GM13976 (cell line): ENCODE measurements at places on chromosomes 4 and X.

- no peak for DNase-seq
Measured at GRCh38 chrX:150184491-150184890, 178.6 kb upstream of the MAMLD1 start.

DNA sequence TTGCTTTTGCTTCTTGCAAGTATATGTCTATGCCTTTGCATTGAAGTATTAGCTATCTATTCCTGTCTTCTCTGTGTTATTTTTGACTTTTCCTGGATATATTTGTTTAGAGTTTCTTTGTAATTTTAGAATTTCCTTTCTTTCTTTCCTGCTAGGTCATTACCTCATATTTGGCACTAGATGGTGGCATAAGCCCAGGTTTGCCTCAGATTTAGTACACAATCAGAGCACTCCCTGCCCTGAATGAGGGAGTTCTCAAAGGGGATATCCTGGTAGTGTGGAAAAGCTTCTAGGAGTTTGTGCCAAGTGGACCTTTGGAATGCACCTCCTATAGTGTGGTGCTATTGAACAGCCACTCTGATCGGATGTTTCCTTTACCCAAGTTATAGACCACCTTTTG, 181.6 kb downstream of the UGT8 start:
- no peak for DNase-seq

DNA sequence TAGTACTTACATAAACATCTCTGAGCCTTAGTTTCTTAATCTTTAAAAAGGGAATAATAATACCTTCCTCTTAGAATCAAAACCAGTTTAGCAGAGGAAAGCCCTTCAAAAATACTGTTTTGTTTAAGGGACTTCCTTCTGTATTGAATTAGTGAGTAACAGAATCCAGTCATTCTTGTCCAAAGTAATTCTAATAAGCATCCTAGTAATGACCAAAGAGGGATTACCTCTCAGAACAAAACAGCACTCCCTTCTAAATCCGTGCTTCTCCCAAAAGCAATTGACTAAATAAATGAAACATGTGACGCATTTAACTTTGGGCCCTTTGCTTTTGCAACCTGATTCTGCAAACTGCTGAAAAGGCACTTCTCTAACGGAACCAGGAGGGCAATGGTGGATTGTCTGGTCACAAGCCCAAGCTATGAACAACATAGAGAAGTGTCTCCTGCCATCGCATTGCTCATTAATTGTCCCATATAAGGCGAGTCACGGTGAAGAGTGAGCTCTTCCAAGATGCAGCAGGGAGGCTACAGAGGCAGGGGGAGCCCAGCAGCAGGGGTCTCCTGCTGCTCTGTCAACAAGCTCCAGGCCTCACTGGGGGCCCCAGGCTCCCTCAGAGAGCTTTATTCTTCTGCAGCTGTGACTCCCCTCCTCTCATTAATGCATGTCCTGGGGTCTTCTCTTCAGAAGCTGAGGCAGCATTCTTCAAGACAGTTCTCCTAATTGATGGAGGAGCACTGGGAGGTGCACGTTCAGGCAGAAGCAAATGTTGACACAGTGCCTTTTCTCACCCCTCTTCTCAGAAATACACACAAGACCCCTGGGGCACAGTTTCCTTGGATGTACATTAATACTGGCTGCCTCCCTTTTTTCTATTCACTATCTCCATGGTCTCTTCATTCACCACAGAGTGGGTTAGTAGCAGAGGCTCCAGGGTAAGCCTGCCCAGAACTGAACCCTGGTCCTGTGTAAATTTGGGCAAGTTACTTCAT, 419.6 kb upstream of the RASGEF1B start:
- no peak for DNase-seq

DNA sequence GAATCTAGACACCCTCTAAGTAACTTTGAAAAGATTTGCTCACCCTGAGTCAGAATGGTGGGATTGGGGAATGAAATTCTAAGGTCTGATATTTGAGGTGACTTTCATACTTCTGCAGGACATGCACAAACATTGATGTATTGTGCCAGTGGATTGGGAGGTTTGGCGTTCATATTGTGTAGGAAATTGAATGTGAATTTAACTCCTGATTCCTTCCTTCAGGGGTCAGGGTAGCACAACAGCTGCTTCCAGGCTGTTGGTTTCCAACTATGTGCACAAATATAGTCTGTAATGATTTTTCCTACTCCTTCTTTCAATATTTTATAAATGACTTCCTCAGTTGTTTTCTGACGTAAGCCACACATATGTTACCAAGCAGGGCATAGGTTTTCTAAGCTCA, 3.1 kb downstream of the IL1RAPL1 start:
- no peak for DNase-seq

- no peak for DNase-seq
Measured at GRCh38 chr4:186621959-186622553, 66.7 kb upstream of the MTNR1A start.

DNA sequence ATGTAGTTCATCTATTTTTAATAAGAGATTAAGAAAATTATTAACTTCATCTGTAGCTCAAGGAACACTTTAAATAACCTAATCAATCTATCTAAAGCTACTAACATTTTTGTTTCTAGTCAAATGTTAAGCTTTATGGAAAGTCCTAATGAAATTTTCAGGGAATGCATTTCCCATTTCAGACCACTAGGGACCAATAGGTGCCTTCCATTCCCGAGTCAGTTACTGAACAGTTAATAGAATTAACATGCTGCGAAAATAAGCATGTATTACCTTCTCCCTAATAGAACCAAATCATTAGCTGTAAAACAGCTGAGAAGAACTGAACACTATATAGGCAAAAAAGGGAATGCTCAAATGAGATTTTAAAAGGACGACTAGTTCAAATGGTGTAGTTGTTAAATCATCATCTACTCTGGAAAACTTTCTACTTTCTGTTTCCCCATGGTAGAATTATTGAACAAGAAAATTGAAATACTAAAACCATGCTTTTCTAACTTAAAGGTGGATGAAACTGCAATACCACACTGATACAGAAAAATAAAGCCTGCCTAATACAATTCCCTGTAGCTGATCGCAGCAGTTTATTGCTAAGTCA, 22.5 kb downstream of the STX18 start:
- no peak for DNase-seq

DNA sequence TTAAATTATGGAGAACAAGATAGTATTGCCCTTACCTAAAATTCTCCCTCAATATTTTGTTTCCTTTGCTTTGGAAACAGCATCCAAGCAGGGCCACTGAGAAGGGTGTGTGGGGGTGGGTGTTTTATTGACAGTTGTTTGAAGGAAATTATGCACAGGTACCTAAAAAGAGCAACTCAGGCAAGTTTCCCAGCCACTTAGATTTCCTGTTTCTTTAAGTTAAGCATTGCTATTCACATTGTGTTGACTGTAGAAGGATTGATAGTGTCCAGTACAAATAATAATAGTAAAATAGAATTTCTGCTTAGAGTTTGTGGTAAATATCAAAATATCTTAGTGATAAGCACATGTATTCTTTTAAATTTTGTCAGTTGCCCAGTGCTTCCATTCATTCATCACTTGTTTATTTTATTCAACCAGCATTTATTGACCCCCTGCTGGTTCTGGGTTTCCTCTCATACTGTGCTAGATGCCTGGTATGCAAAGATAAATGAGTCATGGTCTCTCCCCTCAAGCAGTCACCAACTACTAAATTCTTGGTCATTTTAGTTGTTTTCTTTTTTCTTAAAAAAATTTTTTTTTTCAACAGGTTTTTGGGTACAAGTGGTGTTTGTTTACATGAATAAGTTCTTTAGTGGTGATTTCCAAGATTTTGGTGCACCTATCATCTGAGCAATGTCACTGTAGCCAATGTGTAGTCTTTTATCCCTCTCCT, 50.0 kb downstream of the GALNT7 start:
- DNase-seq, result no peak

DNA sequence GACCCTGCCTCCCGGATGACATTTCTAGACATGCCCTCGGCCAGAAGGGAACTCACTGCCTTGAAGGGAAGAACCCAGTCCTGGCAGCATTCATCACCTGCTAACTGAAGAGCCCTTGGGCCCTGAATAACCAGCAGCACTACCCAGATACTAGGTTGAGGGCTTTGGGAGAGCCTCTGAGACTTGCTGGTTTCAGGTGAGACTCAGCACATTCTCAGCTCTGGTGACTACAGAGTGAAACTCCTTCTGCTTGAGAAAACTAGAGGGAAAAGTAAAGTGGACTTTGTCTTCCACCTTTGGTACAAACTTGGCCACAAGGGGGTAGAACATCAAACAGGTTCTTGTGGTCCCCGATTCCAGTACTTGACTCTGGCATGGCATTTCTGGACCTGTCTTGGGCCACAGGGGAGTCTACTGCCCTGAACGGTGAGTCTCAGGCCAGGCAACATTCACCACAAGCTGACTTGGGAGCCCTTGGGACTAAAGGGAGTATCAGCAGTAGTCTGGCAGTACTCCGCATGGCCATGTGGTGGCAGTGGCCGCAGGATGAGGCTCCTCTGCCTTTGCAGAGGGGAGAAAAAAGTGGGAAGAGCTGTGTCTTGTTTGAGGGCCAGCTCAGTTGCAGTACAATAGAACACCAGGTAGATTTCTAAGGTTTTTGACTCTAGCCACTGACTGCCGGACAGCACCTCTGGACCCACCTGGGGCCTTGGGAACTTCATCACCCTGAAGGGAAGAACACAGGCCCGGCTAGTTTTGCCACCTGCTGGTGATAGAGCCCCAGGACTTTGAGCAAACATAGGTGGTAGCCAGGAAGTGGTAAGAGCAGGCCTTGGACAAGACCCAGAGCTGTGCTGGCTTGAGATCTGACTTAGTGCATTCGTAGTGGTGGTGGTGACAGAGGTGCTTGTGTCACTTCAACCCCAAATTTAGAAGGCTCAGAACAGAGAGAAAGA, 414.8 kb downstream of the OPHN1 start:
- no peak for DNase-seq

DNA sequence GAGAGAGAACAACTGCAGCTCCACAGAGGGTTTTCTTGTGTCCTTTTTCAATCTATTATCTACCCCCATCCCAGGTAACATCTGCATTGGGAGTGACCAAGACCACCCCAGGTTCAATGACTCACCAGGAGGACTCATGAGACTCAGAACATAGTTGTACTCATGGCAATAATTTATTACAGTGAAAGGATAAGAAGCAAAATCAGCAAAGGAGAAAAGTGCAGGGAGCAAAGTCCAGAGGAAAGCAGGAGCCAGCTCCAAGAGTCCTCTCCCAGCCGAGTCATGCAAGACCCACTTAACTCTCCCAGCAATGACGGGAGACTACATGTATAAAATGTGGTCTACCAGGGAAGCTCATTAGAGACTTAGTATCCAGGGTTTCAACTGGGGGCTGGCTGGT, 129.5 kb upstream of the RBPJ start:
- DNase-seq, result no peak

- DNase-seq, result no peak
Measured at GRCh38 chr4:36772154-36772516, 472.4 kb upstream of the NWD2 start.

- DNase-seq, result no peak
Measured at GRCh38 chr4:93759506-93759905, 69.0 kb upstream of the ATOH1 start.

- no peak for DNase-seq
Measured at GRCh38 chr4:7655511-7656243, 220.9 kb upstream of the PSAPL1 start.

- DNase-seq, result no peak
Measured at GRCh38 chr4:55001538-55001937, 123.9 kb downstream of the KDR start.
